ENCODE measurements at places on chromosomes 4 and X.

DNA sequence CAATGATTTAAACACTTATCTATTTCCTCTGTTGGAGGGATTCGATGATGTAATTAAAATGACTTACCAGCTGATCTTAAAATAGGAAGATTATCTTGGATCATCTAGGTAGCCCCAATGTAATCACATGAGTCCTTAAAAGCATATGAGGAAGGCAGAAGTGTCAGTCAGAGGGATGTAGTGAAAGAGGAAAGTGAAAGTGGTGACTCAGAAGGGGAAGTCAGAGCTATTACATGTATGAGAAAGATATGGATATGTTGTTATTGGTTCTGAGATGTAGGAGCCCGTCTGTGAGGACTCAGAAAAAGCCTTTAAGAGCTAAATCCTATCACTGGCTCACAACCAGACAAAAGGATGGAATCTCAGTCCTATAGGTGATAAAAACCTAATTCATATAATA is 456.4 kb downstream of the DACH2 start:
- no peak for DNase-seq

DNA sequence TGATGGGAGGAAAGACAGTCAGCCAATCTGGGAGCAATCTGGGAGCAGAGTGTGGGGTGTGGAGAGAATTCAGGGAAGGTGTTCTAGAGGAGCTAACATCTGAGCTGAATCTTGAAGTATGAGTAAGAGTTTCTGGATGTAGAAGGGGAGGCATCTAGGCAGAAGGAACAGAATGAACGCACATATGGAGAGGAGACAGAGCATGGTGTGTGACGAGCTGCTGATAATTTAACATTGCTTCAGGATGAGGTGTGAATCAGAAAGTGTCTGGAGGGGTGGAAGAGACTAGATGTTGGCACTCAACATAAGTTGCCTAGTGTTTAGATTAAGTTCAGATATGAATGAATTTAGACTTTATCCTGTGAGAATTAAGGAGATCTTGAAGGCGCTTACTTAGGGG is 58.9 kb downstream of the CPE start:
- no peak for DNase-seq

GRCh38 chr4:106421441-106422296 is 53.1 kb upstream of the GIMD1 start:
- DNase-seq: no peak

- no peak for DNase-seq
Observed at GRCh38 chr4:34720571-34720970, 1523.7 kb downstream of the ARAP2 start.

- DNase-seq: no peak
Observed at GRCh38 chrX:28757290-28757689, 170.0 kb downstream of the IL1RAPL1 start.

DNA sequence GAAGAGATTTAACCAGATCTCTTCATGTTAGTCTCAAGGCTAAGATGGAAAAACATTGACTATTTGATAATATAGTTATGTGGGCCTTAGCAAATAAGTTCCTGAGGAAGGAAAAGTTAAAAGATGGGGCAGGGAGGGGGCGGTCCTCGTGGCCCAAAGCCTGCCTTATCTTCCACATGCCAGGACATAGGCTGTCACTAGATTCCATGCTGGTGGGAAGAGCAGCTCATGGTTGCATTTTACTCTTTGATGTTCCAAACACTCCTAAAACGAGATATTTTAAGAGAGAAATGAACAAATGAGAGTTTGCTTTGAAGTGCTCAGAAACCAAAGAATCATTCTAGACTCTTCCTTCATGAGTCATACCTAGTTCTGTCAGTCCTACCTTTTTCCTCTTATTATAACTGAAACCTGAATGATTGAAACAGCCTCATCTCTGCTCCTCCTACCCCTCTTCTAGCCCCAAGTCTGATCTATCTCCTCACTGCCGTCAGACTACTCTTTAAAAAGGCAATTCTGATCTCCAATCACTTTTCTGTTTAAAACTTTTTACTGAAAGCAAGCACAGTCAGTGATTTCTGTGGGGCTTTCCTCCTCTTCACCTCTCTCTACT is 25.1 kb downstream of the RAB9B start:
- no peak for DNase-seq

DNA sequence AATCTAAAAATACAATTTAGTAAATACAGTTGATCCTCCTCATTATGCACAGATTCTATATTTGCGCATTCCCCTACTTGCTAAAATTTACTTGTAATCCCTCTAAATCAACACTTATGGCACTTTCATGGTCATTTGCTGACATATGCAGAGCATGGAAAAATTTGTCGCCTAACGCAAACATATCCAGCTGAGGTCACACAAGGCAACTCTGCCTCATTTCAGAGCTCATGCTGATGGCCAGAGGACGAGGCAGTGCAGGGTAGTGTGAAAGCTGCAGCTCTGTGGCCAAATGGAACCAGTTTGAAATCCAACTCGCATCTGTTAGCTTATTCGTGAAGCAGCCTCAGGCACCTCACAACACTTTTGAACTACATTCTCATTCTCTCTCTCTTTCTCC is 39.7 kb upstream of the KLHL2 start:
- DNase-seq: no peak

DNA sequence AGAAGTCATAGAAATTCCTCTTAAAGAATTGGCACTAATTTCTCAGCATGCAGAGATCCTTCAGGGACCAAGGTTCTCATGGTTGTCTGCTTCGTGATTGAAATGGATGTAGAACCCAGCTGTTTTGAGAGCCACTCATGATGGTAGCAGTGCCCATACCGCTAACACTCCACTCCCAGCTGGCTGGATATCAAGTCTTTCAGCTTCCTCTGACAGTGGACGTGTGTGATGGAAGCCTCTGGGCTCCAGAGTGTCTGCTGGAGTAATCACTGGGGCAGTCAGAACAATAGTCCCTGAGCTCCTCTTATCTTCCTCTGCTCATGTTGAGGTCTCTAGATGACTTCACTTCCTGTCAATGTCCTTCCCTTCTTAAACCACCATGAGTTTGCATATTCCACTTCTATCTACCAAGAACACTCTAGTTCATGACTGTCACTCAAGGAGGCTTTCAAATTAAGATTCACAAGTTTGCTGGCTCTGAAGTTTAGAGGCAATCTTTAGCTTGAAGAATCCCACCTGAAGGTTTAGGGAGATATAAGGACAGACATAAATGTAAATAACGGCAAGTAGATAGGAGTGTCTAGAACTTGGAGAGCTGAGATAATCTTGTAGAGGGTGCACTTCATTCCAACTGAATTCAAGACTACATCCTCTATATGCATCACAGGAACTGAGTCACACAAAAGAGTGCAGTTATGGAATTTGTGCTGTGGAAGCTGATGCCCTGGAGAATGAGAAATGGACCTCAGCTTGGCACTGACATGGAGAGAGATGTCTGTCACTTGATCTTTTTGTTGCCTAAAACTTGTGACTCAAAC is 64.5 kb upstream of the WDR1 start:
- no peak for DNase-seq

DNA sequence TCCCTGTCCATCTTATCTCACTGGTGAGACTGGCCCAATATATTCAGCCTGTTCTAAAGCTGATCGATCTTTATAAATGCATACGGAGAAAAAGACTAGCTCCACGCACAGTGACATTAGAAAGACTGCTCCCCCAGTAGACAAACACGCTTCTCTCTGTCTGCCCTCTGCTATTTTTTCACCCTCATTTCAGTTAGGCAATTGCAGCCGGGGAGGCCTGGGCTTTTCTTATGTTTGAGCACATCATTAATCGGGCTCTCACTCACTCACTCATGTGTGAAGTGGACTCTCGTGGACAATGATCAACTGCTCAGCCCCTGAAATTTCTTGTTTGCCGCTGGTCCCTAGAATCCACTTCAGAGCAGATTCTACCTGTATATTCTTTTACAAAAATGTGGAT is 824.7 kb upstream of the TENM3 start:
- no peak for DNase-seq

- no peak for DNase-seq
Observed at GRCh38 chr4:24544208-24544988, 40.0 kb downstream of the DHX15 start.

DNA sequence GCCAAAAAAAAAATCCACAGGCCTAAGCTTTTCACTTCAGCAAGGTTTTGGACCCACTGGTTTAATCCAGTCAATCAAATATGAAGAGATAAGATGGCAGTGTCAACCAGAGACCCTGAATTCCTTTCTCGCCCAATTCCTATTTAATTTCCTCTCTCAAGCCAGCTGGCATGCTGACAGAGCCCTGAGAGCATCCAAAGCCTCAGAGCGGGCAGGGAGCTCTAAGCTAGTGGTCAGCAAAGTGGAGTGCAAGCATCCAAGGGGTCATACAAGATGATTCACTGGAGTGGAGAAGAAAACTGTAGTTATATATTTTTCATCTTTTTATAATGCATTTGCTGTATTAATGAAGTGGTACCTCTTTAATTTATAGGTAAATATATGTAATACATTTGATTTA is 37.8 kb upstream of the PRPS2 start:
- DNase-seq: no peak

- no peak for DNase-seq
Observed at GRCh38 chrX:40570346-40571093, 10.2 kb upstream of the ATP6AP2 start.

- no peak for DNase-seq
Observed at GRCh38 chrX:97109730-97110129, 226.0 kb downstream of the RPA4 start.

DNA sequence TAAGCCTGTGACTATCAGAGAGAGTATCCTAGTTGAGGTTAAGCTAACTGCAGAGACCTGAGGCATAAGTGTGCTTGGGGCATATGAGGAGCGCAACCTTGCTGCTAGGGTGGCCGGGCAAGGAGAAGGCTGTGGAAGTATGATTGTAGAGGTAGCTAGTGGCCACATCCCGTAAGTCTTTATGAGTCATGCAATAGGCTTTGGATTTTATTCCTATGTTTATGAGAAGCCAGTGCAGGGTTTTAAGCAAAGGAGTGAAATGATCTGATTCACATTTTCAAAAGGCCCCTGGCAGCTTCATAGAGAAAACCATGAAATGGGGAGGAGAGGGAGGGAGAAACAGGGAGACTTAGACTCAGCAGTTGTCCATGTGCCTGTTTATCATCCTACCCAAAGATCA is 92.1 kb upstream of the WDFY3 start:
- no peak for DNase-seq

GRCh38 chr4:184825141-184825895 is 450 bp downstream of the ACSL1 start:
- DNase-seq: no peak

GRCh38 chrX:48992341-48992740 is 9.7 kb downstream of the GRIPAP1 start:
- DNase-seq: no peak

DNA sequence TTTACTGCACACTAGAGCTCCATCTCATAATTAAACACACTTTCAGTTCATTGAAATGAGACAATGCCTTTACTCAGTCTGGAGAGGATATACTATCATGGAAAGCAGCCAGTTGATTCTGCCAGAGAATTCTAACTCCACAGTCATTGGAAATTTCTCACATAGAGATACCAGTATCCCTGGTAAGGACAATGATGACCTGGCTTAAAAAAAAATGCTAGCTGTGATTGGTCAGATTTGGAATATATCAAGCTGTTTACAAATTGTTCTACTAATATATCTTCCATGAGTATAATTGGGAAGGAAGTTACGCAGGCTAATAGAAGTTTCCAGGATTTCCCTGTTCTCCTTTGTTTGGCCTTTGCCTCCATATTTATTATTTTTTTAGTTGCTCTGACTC is 34.5 kb upstream of the TLL1 start:
- no peak for DNase-seq
